ENCODE measurements at places on chromosomes 2 and 18. TPM values are rescaled to one million over a fixed set of nuclear protein-coding genes. Genes with fewer than 3 reads are reported as not detected.
A peak's percentile ranks its signal among the peaks of the same experiment; 100 is the strongest.

- no peak overlapping the region for H3K27ac ChIP-seq
- H3K4me3 ChIP-seq = no peak overlapping the region
- no peaks in the 10 kb centered on the region for H3K27me3 ChIP-seq
- H3K4me1 ChIP-seq = no peaks in the 10 kb centered on the region
Observed at GRCh38 chr2:58865436-58865835, 624.3 kb upstream of the FANCL start.

DNA sequence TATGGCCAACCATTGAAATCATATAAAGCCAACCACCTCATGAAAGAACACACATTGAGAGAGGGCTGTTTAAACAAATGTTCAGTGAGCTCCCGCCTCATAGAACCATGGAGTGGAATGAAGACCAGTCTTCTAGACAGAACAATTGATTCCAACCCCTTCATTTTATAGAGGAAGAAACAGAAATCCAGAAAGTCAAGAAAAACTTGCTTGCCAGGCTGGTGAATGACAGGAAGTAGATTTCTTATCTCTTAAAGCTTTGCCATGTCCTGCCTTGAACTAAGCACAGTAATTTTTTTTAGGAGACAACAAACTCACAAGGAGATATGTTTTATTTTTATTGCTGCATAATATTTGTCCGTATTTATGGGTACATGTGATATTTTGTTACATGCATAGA, 16.5 kb upstream of the NRP2 start:
- H3K36me3 ChIP-seq = no peaks in the 10 kb centered on the region
- peaks cover 10% of the 10 kb centered on the region for H3K4me1 ChIP-seq
- H3K4me3 ChIP-seq = no peak overlapping the region
- DNase-seq = no peak

DNA sequence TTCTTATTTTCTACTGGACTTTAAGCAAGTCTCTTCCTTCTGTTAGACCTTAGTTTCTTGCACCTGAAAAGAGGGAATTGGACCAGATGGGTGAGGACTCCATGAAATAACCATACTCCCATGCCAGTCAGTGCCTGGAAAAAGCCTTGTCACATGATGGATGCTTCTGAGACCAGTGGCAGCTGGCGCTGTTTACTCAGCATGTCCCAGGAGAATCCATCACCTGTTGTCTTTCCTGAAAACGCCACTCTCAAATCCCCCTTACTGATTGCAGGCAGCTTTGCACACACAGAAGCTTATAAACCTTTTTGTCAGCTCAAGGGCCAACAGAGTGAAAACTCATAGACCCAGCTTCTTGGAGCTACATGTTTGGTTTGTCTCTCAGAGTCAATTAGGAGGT, 117.6 kb downstream of the POLE4 start:
- peaks cover 7% of the 10 kb centered on the region for H3K4me1 ChIP-seq
- no peaks in the 10 kb centered on the region for H3K36me3 ChIP-seq
- H3K4me3 ChIP-seq = no peak overlapping the region
- no peak overlapping the region for H3K27ac ChIP-seq
- no peaks in the 10 kb centered on the region for H3K27me3 ChIP-seq

GRCh38 chr18:10032331-10033015, 118.7 kb downstream of the VAPA start:
- no peaks in the 10 kb centered on the region for H3K27me3 ChIP-seq
- no peak overlapping the region for H3K4me3 ChIP-seq
- no peaks in the 10 kb centered on the region for H3K36me3 ChIP-seq
- H3K27ac ChIP-seq = no peak overlapping the region
- H3K4me1 ChIP-seq = no peaks in the 10 kb centered on the region
- no peak for DNase-seq

DNA sequence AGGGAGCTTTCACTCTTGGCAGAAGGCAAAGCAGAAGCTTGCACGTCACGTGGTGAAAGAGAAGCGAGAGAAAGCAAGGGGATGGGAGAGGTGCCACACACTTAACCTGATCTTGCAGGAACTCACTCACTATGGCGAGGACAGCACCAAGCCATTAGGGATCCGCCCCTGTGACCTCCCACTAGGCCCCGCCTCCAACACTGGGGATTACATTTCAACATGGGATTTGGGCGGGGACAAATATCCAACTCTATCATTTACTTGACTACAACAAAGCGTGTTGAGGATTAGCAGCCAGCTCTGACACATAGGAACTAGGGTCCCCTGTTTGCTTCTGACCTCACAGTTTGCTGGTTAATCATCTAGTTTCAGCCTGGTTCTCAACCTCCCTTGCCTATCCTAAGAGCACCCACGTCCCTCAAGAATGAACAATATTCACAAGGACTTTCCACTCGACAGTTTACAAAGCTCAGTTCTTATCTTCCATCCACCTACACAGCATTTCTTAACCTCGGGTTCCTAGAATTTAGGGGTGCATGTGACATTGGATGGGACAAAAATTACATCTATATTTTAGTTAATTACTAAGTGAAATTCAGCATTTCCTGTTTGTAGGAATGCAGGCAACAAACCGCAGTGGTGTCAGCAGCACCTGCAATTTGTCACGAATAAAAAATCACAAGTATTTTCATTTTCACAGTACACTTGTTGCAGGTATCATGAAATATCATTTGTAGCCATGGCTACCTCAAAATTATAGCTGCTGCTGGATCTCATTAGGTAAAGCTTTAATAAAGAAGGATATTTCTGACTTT, 36.0 kb downstream of the LBH start:
- no peaks in the 10 kb centered on the region for H3K36me3 ChIP-seq
- H3K4me3 ChIP-seq = no peak overlapping the region
- no peak overlapping the region for H3K27ac ChIP-seq
- no peak for DNase-seq
- no peaks in the 10 kb centered on the region for H3K4me1 ChIP-seq

DNA sequence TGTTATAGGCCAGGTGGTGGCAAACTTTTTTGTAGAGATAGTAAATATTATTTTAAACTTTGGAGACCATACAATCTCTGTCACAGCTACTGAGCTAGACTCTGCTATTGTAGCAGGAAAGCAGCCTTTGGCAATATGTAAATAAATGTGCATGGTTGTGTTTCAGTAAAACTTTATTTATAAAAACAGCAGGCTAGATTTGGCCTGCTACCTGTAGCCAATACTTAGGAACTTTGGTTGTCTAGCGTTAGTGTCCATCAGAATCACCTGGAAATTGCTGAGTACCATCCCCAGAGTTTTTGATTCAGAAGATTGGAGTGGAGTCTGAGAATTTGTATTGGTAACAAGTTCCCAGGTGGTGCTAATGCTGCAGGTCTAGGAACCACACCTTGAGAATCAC, 23.8 kb upstream of the TNFRSF11A start:
- H3K4me1 ChIP-seq = no peaks in the 10 kb centered on the region
- H3K27me3 ChIP-seq = no peaks in the 10 kb centered on the region
- H3K27ac ChIP-seq = no peak overlapping the region
- H3K36me3 ChIP-seq = peaks cover 19% of the 10 kb centered on the region
- no peak for DNase-seq

GRCh38 chr2:105611333-105611637, 133.4 kb upstream of the NCK2 start:
- peaks cover 45% of the 10 kb centered on the region for H3K4me1 ChIP-seq
- H3K27ac ChIP-seq = peak overlapping the region; percentile 88
- no peaks in the 10 kb centered on the region for H3K27me3 ChIP-seq
- H3K4me3 ChIP-seq = no peak overlapping the region

GRCh38 chr18:73626859-73627258, 520.8 kb downstream of the FBXO15 start:
- no peak for DNase-seq
- H3K36me3 ChIP-seq = no peaks in the 10 kb centered on the region
- peak overlapping the region; percentile 39 for H3K27ac ChIP-seq
- no peak overlapping the region for H3K4me3 ChIP-seq
- no peaks in the 10 kb centered on the region for H3K27me3 ChIP-seq
- H3K4me1 ChIP-seq = peaks cover 8% of the 10 kb centered on the region

DNA sequence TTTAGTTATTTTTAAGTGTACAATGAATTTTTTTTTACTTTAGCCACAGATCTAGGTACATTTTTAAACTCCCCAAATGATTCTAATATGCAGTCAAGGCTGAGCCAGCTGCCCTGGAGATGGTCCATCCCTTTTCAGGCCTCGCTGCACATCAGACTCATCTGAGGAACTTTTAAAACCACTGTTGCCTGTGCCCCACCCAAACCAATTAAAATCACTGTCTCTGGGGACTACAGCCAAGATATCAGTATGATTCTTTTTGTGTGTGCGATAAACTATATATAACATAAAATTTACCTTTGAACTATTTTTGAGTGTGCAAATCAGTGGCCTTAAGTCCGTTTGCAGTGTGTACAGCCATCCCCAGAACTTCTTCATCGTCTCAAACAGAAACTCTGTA, 9.1 kb upstream of the MALT1 start:
- H3K27ac ChIP-seq = no peak overlapping the region
- H3K4me3 ChIP-seq = no peak overlapping the region
- peaks cover 3% of the 10 kb centered on the region for H3K4me1 ChIP-seq
- H3K27me3 ChIP-seq = no peaks in the 10 kb centered on the region
- H3K36me3 ChIP-seq = no peaks in the 10 kb centered on the region
- DNase-seq = no peak

DNA sequence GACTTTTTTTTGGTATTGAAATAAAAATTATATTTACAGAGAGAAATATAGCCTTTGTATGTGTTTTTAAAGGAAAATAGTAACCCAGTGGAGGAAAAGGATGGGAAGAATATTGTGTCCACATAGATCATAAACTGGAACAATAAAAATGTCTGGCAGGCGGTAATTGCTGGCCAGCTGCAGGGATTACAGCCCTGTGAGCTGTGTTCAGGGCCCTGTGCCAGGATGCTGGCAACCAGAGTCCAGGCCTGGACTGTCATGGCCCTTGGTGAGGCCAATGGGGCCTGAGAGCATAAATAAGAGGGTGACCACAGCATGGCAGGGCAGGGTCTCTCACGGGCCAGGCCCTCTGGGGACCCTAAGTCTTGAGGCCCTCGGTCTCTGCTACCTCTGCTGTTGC, 171.2 kb downstream of the ACOXL start:
- H3K27ac ChIP-seq = no peak overlapping the region
- H3K4me1 ChIP-seq = no peaks in the 10 kb centered on the region
- no peak overlapping the region for H3K4me3 ChIP-seq
- H3K36me3 ChIP-seq = no peaks in the 10 kb centered on the region
- no peak for DNase-seq

GRCh38 chr18:21918693-21919092, 178.1 kb downstream of the MIB1 start:
- H3K4me1 ChIP-seq = no peaks in the 10 kb centered on the region
- H3K4me3 ChIP-seq = no peak overlapping the region
- no peak for DNase-seq
- H3K36me3 ChIP-seq = no peaks in the 10 kb centered on the region

DNA sequence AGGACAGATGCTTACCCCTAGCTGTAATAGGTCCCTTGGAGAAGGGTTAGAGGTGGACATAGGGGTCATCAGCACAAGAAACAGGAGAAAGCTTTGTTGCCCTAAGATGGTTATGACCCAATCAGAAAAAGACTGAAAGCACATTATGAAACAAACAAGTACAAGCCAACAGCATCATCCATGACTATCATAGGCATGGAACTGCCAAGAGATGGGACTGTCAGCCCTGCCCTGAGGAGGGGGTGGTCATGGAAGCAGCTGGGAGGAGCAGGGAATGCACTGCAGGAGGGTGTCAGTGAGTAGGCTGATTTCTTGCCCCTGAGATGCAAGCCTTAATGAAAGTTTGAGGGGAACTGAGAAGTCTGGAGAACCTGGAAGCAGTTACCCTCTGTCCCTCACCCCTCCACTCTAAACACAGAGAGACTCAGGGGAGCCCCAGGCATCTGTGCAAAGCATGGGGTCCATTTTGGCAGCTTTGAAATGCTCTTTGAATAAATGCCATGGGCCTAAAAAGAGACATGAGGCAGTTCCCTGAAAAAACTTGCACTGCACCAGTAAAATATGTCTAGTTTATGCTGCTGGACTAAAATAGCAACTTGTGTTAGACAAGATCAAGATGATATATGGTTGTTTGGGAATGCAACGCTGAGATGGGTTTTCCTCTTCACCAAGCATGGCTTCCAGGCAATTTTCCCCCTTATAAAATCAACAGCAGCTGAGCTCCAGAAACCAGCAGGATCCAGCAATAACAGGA, 122.7 kb upstream of the ZFP36L2 start:
- H3K4me3 ChIP-seq = no peak overlapping the region
- peaks cover 60% of the 10 kb centered on the region for H3K4me1 ChIP-seq
- DNase-seq = no peak
- H3K27ac ChIP-seq = peak overlapping the region; percentile 55
- H3K27me3 ChIP-seq = no peaks in the 10 kb centered on the region

DNA sequence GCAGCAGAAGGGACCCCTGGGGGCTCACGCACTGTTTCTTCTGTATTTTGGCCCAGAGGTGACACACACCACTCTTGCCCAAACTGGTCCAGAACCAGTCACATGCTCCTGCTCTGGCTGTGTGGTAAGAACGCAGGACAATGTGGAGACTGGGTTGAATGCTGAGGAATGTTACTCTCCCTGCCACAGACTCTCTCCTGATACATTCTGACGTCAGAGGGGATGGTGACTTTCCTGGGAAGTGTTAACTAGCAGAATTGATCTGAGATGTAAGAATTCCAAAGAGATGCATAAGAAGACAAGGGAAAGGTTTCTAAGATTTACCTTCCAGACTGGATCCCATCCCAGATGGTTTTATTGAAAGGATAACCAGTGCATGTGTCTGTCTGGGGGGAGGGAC, 100.8 kb downstream of the ASB1 start:
- no peaks in the 10 kb centered on the region for H3K27me3 ChIP-seq
- H3K4me1 ChIP-seq = no peaks in the 10 kb centered on the region
- peak; percentile 35 for DNase-seq
- H3K36me3 ChIP-seq = no peaks in the 10 kb centered on the region
- no peak overlapping the region for H3K4me3 ChIP-seq

GRCh38 chr2:240645346-240645745, 20.1 kb downstream of the GPR35 start:
- H3K36me3 ChIP-seq = no peaks in the 10 kb centered on the region
- H3K4me3 ChIP-seq = no peak overlapping the region
- no peaks in the 10 kb centered on the region for H3K27me3 ChIP-seq
- DNase-seq = no peak
- H3K4me1 ChIP-seq = no peaks in the 10 kb centered on the region

DNA sequence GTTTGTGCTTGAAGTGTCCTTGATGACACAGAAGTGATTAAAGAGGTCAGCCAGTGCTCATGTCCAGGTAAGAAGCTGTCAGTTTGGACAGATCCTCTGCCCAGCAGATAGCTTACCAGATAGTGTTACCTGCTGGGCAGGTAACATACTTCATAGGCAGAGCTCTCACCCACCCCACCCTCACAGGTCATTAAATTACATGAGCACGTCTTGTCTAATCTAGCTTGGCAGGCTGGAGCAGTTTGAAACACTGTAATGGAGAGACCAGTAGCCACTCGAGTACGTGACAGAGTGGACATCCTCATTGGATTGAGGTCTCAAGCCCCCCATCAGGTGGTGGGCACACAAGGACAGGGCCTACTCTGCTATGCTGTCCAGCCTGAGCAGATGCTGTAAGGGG, 27.1 kb downstream of the TTC32 start:
- H3K4me1 ChIP-seq = no peaks in the 10 kb centered on the region
- no peak overlapping the region for H3K4me3 ChIP-seq
- peaks cover 5% of the 10 kb centered on the region for H3K27me3 ChIP-seq
- H3K27ac ChIP-seq = no peak overlapping the region
- no peaks in the 10 kb centered on the region for H3K36me3 ChIP-seq

GRCh38 chr18:75214766-75215510, 4.3 kb downstream of the TSHZ1 start:
- DNase-seq = no peak
- no peaks in the 10 kb centered on the region for H3K36me3 ChIP-seq
- H3K4me3 ChIP-seq = no peak overlapping the region

GRCh38 chr18:45071956-45072355, 391.3 kb downstream of the SETBP1 start:
- no peak overlapping the region for H3K4me3 ChIP-seq
- H3K27ac ChIP-seq = no peak overlapping the region
- no peaks in the 10 kb centered on the region for H3K27me3 ChIP-seq
- H3K36me3 ChIP-seq = no peaks in the 10 kb centered on the region
- H3K4me1 ChIP-seq = peaks cover 4% of the 10 kb centered on the region

TEKT4 gene
- not detected for polyA plus RNA-seq

B3GNT7 gene
- 2.9 TPM for polyA plus RNA-seq

SNTG2 gene
- 1.0 TPM for polyA plus RNA-seq

SCYGR4 gene
- not detected for polyA plus RNA-seq

Measured in cardiac muscle cell (in vitro differentiated cells and primary cell).